ENCODE measurements at places on chromosomes 1 and 21.

GRCh38 chr21:41317458-41317857 lies 857 bp downstream of the FAM3B start:
- no peak for DNase-seq

DNA sequence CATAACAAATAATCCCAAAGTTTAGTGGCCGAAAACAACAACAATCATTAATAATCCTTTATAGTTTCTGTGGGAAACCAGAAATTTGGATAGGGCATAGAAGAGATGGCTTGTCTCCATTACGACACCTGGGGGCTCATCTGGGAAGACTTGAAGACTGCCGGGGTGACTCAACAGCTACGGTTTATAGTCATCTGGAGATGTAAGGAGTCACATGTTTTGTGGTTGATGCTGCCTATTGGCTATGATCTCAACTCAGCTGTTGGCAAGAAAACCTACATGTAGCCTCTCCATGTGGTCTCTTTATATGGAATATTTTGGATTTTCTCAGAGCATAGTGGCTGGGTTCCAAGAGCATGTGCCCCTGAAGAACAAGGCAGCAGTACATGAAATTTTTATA lies 29.3 kb upstream of the TSPAN2 start:
- no peak for DNase-seq

DNA sequence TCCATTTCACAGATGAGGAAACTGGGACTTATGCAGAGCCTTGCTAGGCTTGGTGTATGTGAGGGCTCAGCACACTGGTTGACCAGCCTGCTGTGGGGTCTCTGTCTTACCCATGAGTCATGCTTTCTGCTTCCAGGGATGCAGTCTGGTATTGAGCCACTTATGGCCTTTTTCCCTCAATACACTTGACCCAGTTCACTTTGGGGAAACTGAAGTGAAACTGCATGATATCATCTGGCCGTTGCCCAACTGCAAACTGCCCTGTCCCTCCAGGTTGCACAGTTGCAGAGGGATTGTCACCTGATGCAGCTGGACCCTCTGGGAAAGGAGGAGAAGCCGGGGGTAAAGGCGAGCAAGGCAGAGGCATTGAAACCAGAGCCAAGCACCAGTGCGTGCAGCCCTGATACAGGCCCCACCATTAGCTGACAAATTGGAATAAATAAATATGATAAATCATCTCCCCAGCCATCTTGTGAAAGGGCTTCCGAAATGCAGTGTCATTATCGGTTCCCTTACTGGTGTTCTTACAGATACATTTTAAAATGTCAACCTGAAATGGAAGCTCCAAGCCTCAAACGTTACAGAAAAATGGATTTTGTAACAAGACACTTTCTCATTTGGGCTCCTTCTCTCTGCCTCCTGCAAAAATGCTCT lies 39.3 kb upstream of the DUSP10 start:
- DNase-seq: no peak

GRCh38 chr21:42784896-42785451 lies 94.4 kb downstream of the WDR4 start:
- no peak for DNase-seq

GRCh38 chr1:245085508-245086095 lies 69.2 kb upstream of the KIF26B start:
- no peak for DNase-seq

DNA sequence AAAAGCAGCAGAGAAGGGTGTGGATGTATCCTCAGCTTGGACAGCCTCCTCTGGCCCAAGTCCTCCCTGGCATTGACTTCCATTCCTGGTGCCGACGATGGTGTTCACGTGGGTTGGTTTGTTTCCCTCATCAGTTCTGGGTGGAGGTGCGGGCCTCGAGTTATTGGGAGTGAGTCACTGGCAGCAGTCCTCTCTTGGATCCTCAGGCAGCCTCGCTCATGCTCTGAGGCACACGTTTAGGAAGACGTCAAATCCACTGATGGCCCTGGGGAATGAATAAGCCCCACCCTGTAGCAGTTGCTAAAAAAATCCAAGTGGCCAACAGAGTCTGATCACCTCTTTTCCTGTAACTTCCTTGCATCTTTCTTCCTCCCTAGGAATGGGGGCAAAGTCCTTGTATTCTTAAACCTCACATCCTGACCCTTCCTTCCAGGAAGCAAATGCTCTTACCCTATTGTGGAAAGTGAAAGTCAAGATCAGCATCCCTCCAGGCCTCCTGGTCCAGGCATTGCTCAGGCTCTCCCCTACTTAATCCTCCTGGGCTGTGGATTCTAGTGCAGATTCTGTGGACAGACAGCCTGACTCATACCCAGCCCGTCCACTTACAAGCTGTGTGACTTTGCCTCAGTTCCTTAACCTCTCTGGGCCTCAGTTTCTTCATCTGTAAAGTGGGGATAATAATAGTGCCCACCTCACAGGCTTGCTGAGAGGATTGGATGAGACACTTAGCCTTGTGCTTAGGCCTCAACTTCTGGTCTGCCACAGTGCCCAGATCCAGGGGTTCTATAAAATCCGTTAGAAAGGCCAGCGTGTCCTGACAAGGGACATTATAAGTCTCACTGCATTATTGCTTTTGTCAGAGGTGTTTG lies 111.1 kb downstream of the TLR5 start:
- no peak for DNase-seq

DNA sequence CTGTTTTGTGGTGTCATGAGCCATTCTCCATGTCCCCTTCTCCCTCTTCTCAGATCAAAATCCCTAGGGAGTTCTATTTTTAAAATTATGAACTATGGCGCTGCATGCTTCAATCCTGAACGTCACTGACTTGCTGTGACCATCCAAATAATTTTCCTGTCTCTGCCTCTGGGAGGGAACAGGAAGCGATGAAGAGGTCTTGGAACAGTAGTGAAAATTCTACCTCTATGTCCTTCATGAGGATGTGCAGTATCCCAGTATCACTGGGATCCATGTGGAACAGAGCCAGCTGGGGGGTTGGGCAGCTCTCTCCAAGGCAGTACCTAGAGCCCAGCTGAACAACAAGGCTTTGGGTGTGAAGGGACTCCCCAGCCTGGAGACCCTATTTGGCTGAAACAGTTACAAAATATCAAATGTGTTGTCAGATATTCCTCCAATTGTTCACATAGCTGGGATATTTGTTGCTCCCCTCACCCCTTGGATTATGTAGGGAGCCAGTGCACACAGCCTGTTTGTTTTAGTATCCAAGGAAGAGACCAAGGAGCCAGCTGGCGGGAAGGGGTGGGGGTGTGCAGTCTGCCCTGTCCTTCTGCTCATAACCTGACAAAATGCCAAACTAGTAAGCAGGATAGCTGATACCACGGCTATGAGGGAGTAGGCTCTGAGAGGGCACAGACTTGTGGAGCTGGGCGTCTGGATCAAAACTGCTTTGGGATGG lies 7.6 kb downstream of the DCLRE1B start:
- no peak for DNase-seq

- DNase-seq: no peak
Measured at GRCh38 chr1:36322786-36323635, 434 bp downstream of the EVA1B start.

- DNase-seq: no peak
Measured at GRCh38 chr1:243483071-243483771, 227.4 kb downstream of the SDCCAG8 start.

Data from stimulated activated CD4-positive, alpha-beta T cell treated with anti-CD3 and anti-CD28 coated beads, Interleukin-1b, Interleukin-23, amount 100 ng/mL, for 24 hours (primary cell).